ENCODE measurements at places on chromosomes 1 and 21.

GRCh38 chr1:79549201-79549600 is 542.7 kb upstream of the ADGRL4 start:
- DNase-seq, result no peak

- DNase-seq, result peak; percentile 73
Observed at GRCh38 chr1:151574575-151575529, 34.7 kb downstream of the TUFT1 start.

DNA sequence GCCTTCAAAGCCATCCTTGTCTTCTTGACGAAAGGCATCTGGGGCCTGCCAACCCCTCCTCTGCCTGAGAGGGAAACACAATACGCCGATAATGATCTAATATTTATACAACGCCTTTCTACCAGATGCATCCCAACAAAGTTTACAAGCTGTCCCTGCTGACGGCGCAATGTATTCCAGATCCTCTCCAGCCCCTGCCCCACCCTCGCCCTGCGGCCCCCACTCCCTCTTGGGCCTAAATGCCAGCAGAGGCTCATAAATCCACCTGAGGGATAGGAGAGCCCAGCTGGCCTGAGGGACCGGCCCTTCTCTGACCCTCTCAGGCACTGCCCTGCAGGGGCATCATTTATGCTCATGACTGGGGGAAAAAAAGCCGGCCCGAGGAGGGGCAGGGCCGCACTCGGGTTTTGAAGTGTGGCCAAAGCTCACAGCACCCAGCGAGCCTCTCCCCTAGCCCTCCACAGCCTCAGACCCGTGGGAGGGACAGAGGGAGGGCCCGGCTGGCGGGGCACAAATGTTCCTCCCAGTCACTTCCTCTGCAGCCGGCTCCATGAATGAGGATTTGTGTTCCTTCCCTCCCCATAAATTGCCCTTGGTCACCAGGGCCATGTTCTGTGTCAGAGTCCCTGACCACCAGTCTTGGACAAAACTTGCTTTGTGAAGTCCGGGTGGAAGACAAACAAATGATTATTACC is 140.3 kb downstream of the FOXD2 start:
- no peak for DNase-seq

GRCh38 chr1:203565981-203566380 is 60.7 kb upstream of the ATP2B4 start:
- DNase-seq, result no peak

- no peak for DNase-seq
Observed at GRCh38 chr1:222991908-222992307, 151.1 kb downstream of the TLR5 start.

GRCh38 chr1:151157067-151157531 is 650 bp downstream of the TNFAIP8L2 start:
- no peak for DNase-seq

DNA sequence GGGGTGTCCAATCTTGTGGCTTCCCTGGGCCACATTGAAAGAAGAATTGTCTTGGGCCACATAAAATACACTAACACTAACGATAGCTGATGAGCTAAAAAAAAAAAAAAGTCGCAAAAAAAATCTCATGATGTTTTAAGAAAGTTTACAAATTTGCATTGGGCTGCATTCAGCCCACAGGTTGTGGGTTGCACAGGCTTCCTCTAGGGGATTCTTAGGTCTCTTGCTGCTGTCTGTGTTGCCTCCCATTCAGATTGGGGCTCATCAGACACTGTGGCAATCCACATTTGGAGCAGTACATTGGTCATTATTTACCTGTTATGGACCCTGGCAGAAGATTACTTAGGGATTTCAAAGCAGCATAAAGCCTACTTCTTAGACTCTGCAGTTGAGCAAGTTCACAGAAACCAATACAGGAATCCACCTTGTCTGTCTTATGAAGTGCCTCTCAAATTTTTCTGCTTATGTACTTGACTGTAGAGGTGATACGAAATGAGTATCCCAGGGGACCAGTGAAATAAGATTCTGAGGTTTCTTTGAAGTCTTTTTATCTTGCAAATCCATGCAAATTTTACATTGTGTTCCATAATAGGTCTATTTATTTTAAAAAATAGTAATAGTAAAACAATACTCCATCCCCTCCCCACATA is 205.5 kb downstream of the RPS6KC1 start:
- no peak for DNase-seq

DNA sequence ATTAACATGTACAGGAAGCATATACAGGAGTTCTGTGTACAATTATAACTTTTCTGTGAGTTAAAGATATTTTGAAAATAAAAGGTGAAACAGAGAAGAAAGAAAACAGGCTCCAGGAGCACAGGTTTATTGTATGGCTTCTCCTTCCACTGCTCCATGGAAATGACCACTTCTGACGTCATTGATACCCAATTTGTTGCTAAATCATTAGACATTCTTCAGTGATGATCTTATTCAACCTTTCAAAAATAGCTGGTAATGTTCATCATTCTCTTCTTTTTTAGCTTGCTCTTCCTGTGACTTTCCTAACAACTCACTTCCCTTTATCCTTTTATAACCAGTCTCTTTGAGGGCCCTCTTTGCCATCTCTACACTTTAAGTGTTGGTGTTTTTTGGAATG is 77.8 kb downstream of the KCNK2 start:
- DNase-seq, result no peak

DNA sequence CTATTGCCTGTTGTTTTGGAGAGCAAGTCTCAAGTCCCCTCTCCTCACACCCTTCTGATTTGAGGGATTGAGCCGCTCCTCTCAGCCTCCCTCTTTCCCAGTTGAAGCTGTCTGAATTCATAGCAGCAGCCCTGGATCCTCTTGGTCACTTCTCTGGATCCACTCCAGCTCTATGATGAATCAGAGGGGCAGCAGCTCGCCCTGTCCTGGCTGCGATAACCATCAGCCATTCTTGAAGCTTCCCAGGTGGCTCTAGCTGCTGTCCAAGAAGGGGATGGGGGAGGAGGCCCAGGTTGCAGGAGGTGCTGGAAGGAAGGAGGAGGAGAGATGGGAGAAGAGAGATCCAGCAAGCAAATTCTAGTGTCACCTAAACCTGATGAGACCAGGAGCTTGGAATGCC is 31.3 kb downstream of the WNT4 start:
- DNase-seq, result no peak

DNA sequence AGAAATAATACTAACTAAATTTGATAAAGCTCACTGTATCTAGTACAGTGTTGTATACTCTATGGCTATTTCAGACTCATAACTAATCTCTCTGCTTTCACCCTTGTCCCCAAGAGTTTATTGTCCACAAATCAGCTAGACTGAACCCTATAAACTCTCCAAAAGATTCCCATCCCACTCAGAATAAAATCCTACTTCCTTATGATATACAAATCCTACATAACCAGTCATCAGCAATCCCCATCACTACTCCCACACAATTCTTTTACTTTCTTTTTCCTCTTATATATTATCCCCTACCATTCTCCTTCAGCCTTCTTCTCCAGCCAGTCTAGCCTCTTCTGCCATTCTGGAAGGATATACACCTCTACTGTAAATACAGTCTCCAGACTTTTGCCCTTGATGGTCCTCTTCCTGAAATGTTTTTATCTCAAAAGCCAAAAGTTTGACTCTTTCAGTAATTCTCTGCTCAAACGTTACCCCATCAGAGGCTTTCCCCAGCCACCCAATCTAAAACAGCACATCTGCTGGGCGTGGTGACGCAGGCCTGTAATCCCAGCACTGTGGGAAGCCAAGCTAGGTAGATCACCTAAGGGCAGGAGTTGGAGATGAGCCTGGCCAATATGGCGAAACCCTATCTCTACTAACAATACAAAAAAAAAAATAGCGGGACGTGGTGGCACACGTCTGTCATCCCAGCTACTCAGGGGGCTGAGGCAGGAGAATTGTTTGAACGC is 41.6 kb downstream of the ABL2 start:
- no peak for DNase-seq

GRCh38 chr1:228094432-228095016 is 8.6 kb downstream of the C1orf35 start:
- DNase-seq, result no peak

- DNase-seq, result no peak
Observed at GRCh38 chr1:90132306-90132705, 137.4 kb downstream of the ZNF326 start.

- no peak for DNase-seq
Observed at GRCh38 chr21:14531757-14532316, 14.3 kb downstream of the SAMSN1 start.

DNA sequence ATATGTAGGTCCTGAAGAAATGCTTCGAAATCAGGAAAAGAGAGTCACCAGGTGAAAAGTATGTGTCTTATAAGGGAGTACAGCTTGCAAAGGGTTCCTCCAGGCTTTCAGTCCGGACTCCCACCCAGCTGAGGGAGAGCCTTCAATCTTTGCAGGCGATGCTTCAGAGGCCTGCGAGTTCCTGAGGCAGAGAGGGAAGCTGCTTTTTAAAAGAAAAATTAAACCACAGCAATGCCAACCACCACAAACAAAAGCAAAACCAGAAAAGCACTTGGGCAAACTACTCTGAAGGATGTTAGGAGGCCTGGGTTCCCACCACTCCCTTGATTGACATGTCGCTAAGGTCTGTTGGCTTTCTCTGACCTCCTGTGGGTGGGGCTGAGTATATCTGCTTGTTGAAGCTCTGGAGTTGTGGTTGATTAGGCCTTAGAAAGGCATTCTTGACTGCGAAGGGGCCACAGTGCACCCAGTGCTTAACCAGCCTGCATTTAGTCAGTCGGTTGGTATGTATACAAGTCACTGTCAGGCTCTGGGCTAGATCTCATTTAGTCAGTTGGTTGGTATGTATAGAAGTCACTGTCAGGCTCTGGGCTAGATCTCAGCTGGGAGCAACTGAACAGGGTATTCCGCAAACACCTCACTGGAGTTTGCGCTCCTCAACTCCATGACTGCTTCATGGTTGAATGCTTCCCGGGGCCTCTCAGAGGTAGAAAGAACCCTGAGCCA is 1.2 kb downstream of the NIPAL3 start:
- peak; percentile 93 for DNase-seq

GRCh38 chr1:221979444-221980032 is 237.6 kb upstream of the DUSP10 start:
- DNase-seq, result no peak

DNA sequence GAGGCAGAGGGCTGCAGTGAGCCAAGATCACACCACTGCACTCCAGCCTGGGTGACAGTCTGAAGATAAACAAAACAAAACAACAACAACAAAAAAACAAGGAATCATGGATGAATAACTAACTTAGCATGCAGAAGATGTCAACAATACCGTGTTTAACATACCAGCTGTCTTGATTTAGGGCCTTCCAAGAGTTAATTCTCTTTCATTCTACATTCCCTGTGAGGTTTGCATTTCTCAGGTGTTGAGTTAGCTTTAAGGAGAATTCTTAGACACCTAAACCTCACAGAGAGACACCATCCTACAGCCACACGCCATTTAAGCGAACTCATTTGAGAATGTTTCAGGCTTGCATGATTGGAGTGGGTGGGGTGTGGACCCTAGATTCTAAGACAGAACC is 363.1 kb upstream of the RUNX1 start:
- DNase-seq, result no peak

GRCh38 chr1:173478094-173478674 is 1.0 kb downstream of the PRDX6 start:
- DNase-seq, result no peak

DNA sequence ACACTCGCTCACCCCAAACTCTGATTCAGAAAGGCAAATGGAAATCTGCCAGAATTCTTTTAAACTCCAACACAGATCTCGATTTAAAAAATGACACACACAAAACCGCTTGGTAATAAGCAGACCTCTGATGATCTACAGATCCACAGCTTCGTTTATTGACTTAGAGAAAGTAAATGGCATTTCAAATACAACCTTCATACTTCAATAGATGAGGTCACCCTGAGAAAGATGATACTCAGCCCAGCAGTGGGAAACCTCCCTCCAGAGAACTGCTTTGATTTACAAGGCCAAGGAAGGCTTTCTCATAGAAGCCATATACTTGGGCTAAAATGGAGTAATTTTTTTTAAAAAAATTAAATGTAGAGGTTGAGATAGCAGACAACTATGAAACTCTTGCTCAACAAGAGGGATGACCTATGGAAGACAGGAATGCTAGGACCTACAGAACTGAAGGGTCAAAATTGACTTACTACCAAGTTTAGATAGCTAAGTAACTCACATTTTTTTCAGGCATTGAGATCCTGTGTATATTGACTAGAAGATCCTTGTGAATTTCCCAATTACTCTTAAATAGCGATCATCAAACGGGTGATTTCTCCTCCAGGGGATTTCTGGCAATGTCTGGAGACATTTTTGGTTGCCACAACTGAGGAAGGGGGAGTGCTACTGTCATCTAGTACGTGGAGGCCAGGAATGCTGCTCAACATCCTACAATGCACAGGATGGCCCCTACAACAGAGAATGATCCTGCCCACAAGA is 143.9 kb downstream of the CLIC6 start:
- peak; percentile 79 for DNase-seq

GRCh38 chr1:33443705-33444180 is 12.8 kb upstream of the PHC2 start:
- no peak for DNase-seq

DNA sequence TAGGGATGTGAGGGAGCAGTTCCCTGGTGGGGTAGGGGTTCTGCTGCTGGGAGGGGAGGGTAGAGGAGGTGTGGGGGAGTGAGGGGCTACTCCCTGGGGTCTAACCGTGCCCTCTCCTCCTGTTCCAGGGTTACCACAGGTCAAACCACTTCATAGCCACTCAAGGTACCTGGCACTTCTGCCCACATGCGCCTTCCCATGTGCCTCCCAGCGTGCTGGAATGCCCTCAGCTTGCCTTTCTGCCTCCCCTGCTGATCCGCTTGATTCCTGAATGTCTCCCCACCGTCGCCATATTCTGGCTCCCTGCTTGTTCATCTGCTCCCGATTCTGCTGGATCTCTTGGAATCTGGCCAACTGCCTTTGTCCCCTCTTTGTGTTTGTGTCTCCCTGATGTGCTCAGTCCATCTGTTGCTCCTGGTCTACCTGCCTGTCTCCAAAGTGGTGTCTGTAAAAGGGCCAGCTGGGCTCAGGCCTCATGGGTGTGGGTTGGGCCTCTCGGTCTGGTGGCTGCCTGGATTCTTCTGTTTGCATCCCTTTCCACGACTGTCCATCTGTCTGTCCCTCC is 74.4 kb downstream of the PTPRU start:
- no peak for DNase-seq

GRCh38 chr1:55428944-55429931 is 214.1 kb upstream of the USP24 start:
- DNase-seq, result peak; percentile 93

DNA sequence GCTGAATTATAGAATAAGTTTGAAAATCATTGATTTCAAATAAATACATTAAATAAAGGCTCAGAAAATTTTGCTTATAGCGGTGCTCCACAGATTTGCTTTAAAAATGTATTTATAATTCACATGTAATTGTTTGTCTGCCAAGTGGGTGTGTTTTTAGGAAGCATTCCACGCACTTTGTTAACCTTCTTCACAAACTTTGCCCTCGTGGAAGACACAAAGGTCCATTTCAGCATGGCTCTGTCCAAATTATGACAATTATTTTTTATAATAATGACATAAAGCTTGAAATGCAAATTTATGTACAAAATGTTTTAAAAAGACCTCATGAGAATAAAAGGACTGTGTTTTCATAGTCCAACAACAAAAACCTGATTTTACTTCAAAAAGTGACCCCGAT is 146.1 kb downstream of the GRIK1 start:
- DNase-seq, result no peak

GRCh38 chr21:43716376-43717165 is 2.4 kb upstream of the PDXK start:
- no peak for DNase-seq

Measured in epithelial cell of prostate (primary cell).